ENCODE measurements at places on chromosomes 13 and 19. TPM values are rescaled to one million over a fixed set of nuclear protein-coding genes. Genes with fewer than 3 reads are reported as not detected.

The TPTE2 gene
- polyA plus RNA-seq: not detected

The ZNF540 gene
- polyA plus RNA-seq: 1.9 TPM

The CHAMP1 gene
- 12.2 TPM for polyA plus RNA-seq

The SMAD9 gene
- polyA plus RNA-seq: 13.3 TPM

The ANKRD24 gene
- 2.9 TPM for polyA plus RNA-seq

The ZNF667 gene
- polyA plus RNA-seq: 11.3 TPM

The OR7A5 gene
- not detected for polyA plus RNA-seq

The KLK5 gene
- not detected for polyA plus RNA-seq

The LGALS7 gene
- 0.42 TPM for polyA plus RNA-seq

The LRG1 gene
- 0.49 TPM for polyA plus RNA-seq

Data from forelimb muscle (tissue), 1 donor.